ENCODE measurements at places on chromosomes 4 and X.

- no peak for DNase-seq
Measured at GRCh38 chr4:124202099-124202498, 510.4 kb downstream of the ANKRD50 start.

DNA sequence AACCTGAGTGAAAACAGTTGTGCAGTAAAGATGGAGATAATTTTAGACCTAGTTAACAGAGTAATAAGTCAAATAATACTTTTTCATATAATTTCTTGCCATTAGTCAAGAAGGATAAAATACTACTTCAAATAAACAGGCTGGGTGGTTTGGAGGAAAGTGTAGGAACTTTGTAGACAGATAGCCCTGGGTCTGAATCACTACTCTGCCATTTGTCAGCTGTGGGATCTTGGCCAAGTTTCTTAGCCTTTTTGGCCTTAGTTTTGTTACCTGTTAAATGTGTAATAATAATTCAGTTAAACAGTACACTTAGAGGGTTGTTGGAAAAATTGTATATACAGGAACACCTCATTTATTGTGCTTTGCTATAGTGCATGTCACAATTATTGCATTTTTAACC is 163.7 kb downstream of the NPNT start:
- no peak for DNase-seq

- no peak for DNase-seq
Measured at GRCh38 chr4:183407635-183408464, 36.6 kb upstream of the CDKN2AIP start.

DNA sequence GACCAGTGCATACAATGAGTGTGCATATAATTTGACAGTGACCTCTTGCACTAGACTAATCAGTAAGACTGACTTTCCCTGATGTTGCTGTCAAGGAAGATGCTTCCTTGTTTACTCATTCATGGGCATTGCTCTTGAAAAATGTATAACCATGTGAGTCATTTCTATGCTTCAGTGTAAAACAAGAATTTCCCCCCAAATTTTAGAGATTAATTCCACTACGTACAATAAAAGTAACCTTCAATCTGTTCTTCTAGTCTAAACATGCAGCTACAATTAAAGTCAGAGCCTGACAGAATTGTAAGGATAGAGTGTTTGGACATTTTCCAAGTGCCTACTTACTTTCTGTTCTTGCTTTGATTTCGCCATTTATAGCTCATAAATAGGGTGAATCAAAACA is 935.7 kb downstream of the RAPGEF2 start:
- no peak for DNase-seq

DNA sequence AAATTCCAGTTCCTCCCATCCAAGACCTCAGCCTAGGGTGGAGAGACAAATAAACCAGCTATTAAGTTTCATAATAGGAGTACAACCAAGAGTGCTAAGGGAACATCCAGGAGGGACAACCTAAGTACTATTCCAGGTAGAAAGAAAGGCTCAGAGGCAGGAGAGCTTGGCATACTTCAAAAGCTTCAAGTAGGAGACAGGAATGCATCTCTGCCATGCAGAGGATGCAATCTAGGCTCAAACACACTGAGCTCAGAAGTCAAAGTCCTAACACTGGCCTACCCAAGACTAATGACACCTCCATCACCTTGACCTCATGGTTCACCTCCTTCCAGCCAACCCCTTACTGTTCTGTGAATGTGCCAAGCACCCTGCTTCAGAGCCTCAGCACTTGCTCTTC is 8.1 kb downstream of the WDFY3 start:
- no peak for DNase-seq

- no peak for DNase-seq
Measured at GRCh38 chrX:120752431-120753082, 122.7 kb upstream of the C1GALT1C1 start.

- no peak for DNase-seq
Measured at GRCh38 chrX:55709735-55710134, 7.8 kb upstream of the RRAGB start.

GRCh38 chr4:88008743-88009171 is 1.3 kb downstream of the PKD2 start:
- DNase-seq = no peak

GRCh38 chr4:186642998-186643397 is 80.7 kb downstream of the FAT1 start:
- no peak for DNase-seq

GRCh38 chr4:70179811-70180210 is 15.7 kb upstream of the ODAM start:
- no peak for DNase-seq

DNA sequence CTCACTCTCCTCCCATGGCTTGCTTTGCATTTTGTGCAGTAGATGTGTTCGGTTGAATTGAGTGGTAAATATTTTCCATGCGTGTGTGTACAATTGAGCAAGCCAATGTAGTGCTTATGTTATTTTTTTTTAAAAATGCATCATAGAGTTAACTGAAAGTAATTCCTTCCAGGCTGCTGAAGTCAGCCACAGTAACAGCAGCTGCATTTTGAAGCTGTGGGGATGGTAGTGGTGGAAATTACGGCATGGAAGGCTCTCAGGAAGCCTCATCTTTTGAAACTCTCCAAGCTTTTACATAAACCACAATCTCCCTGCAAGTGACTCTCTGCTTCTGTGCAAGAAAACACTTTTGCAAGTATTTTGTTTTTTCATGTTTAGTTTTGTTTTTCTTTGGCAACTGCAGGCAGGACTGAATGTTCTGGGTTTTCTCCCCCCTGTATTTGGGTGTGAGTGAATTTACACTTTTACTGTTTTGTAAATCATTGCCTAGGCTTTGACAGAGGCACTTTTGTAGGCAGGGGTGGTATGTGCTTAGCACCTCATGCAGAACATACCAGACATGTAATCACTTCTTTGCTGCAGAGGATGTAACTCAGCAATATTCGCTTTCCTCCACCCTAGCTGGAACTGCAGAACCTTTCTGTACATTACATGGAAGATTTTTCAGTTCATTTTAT is 56.2 kb downstream of the LRRC66 start:
- no peak for DNase-seq

DNA sequence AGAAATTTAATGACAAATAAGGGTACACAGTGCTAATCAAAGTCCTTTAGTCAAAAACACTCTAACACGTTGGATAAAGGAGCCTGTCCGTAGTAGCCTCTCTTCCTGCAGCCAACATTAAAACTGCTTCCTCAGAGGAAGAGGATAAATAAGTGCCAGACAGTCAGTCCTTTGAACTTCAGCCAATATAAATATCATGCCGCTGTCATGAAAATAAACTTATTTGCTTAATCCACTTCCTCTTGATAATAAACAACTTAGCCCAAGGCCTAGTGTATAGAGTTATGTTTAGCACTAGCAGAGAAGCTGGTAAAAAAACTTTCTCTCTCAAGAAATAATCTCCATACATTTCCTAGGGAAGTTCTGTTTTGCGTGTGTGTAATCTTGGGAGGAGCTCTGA is 196.7 kb downstream of the HS3ST1 start:
- no peak for DNase-seq

- DNase-seq = no peak
Measured at GRCh38 chr4:1175635-1176229, 3.3 kb upstream of the SPON2 start.

DNA sequence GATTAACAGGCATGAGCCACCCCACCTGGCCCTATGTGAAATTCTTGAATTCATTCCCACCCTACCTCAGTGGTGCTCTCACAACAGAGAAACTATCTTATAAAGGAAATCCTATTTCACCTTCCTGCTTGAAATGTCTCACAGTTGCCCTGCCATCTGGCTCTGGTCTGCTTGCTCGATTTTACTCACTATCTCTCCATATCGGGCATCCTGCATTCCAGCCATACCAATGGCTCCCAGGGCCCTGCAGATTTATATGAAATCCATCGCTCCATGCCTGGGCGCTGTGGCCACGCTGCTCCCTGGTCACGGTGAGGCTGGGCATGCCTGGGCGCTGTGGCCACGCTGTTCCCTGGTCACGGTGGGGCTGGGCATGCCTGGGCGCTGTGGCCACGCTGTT is 15.8 kb downstream of the SORBS2 start:
- no peak for DNase-seq

- no peak for DNase-seq
Measured at GRCh38 chrX:130560544-130560943, 158.8 kb downstream of the RBMX2 start.

DNA sequence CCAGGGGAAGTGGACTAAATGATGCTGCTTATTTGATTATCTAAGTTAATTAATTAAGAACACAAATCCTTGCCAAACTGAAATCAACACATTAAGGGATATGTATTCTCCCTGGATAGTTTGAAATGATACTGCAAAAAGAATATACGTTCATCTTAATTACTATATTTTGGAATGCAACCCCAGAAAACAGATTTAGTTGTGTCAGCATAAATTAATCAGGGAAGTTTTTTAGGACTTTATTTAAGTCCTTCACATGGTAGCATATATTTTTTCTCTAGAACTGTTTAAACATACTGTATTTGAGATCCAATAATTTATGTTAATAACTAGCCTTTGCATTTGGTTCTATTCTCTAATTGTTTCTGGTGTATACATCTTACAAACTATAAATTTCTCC is 52.5 kb downstream of the NRK start:
- no peak for DNase-seq

DNA sequence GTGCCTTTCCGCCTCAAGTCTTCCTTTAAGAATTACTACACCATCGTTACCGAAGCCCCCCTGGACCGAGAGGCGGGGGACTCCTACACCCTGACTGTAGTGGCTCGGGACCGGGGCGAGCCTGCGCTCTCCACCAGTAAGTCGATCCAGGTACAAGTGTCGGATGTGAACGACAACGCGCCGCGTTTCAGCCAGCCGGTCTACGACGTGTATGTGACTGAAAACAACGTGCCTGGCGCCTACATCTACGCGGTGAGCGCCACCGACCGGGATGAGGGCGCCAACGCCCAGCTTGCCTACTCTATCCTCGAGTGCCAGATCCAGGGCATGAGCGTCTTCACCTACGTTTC is 2.2 kb downstream of the PCDH10 start:
- no peak for DNase-seq

- DNase-seq = no peak
Measured at GRCh38 chr4:155032521-155033229, 175.8 kb upstream of the NPY2R start.

DNA sequence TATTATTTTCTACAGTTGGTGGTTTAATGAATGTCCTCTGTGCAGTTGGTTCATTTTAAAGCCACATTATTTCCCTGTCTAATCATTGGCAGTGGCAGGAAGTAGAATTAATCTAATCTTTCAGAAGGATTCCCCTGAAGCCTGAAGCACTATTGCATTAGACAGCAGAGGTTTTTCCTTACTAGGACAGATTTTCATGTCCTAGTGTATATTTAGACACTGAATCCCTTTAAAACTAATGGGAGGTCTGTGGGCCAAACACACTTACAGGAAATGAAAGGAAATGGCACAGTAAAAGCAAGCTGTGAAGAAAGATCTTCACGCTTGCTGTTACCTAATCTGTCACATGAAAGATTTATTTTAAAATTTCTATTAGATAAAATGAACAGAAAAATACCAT is 165.2 kb downstream of the SLC39A8 start:
- no peak for DNase-seq

DNA sequence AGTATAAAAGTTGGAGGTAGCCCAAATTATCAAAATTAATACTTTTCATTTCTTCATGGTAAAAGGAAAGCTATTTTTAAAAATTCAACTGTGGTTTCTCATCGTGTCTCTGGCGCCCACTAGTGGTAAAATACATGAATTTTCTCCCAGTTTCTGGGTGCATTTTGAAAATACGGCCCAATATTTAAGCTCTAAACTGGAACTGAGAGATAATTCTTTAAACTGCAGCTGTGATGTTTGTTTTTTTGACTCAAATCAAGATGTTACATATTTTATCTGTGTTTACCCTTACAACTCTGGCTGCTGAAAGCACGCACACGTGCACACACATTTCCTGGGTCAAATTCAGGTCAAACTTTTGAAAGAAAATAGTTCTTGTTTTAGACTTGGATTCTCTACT is 123.9 kb upstream of the ACSL4 start:
- no peak for DNase-seq

- no peak for DNase-seq
Measured at GRCh38 chr4:110202024-110202423, 3.6 kb upstream of the ELOVL6 start.

DNA sequence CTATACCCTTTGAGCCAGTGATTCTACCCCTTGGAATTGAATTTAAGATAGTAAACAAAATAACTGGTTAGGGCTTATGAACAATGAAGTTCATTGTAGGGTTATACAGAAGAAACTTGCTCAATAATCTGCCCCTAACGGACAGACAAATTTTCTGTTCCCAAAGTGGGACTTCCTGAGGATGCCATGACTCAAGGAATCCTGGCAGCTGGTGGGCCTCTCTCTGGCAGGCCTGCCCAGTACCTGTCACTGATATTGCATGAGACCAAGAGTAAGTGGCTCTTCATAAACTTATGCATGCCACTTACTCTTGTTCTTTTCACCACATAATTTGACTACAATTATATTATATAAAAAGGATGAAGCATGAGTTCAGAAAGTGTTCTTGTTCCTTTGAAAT is 41.5 kb downstream of the GPRIN3 start:
- no peak for DNase-seq

GRCh38 chr4:14347526-14347925 is 654.8 kb upstream of the CPEB2 start:
- DNase-seq = no peak

- no peak for DNase-seq
Measured at GRCh38 chr4:138967313-138967712, 48.3 kb upstream of the NOCT start.

GRCh38 chr4:81351654-81352445 is 119.9 kb downstream of the RASGEF1B start:
- peak; percentile 30 for DNase-seq

DNA sequence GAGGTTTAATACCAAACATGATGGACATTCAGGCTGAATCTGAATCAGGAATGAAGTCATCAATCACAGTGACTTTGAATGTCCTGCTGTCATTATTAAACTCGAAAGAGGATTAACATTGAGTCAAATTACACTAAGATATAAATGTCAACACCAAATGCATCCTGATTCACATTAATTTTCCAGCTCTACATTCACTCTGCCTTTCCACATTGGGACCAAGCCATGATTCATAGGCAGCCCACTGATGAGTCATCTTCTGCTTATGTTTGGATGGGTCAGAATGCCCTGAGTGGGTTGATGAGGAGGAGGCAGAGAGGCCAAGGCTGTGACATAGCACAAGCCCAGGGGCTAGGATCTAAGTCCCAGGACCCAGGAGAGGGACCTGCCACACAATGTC is 247.6 kb upstream of the RPS6KA3 start:
- DNase-seq = no peak

GRCh38 chr4:100736641-100737451 is 219.0 kb upstream of the EMCN start:
- DNase-seq = no peak

GRCh38 chr4:45409536-45409935 is 683.2 kb upstream of the GNPDA2 start:
- no peak for DNase-seq

DNA sequence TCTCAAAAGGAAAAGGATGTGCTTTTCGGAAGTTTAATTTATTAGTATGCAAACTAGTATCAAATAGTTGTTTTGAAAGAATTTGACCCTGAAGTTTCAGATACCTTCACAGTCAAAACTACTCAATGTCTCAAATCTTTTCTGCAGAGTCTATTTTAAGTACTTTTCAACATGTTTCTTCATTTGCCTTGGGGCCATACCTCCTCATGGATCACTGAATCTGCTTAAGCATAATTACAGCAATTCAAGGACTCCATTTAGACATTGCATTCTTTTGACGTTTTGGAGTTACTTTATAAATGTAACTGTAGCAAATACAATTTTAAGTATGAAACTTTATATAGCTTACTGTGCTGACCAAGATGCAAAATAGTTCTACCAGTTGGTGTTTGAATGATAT is 25.5 kb downstream of the PALLD start:
- DNase-seq = no peak
